NCI-H1105 treated with DMSO at 0.1 percent for 48 hours (cell line): ENCODE measurements at places on chromosomes 12 and 14.

DNA sequence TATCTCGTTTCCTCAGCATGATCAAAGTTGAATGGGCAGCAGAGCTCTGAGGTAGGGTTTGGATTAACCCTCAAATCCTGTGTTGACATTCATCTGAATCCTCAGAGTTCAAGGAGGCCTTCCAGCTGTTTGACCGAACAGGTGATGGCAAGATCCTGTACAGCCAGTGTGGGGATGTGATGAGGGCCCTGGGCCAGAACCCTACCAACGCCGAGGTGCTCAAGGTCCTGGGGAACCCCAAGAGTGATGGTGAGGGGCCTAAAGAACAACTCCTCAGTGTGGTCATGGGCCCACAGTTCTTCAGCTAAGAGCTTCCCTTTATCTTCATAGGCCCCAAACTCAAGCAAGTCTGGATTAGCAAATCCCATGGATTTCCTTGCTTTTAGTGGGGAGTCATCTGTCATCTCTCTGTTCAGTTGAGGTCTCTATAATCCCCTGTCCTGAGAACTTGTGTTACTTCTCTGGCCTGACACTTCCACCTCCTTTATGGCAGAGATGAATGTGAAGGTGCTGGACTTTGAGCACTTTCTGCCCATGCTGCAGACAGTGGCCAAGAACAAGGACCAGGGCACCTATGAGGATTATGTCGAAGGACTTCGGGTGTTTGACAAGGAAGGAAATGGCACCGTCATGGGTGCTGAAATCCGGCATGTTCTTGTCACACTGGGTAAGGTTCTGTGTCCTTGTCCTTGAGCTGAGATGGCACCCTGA is 1.5 kb downstream of the MYL6 start:
- DNase-seq, result no peak

GRCh38 chr12:52637299-52637698 is 14.7 kb downstream of the KRT2 start:
- no peak for DNase-seq

- no peak for DNase-seq
These were observed 255.9 kb downstream of the RAD51B start for GRCh38 chr14:68075382-68076029.

DNA sequence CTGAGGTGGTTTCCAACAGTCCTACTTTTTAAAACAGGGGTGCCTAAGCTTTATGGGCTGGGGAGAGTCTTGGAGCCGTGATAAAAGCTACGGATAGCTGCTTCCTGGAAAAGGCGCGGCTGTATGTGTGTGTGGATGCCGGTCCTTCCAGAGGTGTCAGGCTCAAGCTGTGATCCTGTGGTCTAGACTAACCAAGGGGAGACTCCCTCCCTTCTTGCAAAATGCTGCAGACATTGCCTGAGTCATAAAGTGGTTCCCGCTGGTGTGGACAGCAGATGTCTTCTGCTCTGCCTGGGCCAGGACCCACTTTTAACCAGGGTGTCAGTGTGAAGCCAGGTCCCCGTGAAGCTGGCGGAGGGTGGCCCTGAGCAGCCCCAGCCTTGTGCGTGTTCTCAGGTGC is 37.8 kb downstream of the CCDC92 start:
- DNase-seq, result no peak

GRCh38 chr12:52662093-52662917 is 10.3 kb upstream of the KRT2 start:
- no peak for DNase-seq

DNA sequence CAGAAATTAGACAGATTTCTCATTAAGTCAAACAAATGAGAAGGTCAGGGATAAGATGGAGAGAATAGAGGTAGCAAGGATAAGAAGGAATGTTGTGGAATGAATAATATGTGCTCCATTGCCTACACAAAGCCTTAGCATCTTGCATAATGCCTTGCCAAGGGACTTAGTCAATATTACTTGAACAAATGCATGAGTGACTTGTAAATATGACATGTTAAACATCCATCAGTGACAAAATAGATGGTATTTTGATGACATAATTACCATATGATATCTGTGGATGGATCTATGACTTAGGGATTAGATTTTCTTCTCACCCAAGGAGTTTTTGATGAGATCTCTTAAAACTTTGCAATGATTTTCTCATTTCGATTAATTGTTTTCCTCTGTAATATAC is 194.1 kb upstream of the RASSF8 start:
- no peak for DNase-seq

DNA sequence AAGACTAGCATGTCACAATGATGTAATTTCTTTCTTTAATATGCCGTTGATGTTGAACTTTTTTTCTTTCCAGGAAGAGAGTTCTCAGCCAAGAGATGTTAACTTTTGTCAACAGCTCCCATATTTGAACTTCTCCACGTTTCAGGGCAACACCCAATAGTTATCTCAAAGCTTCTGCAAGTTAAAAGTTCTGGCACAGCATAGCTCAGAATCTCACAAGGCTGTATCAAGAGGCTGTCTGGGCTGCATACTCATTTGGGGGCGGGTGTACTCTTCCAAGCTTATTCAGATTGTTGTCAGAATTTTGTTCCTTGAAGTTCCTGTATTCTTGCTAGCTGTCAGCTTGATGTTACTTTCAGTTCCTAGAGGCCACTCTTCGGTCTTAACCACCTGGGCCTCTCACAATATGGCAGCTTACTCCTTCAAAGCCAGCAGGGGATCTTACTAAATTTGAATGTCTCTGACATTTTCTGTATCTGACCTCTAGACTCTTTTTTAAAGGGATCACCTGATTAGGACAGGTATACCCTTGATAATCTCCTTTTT is 38.9 kb downstream of the KCNC2 start:
- no peak for DNase-seq

DNA sequence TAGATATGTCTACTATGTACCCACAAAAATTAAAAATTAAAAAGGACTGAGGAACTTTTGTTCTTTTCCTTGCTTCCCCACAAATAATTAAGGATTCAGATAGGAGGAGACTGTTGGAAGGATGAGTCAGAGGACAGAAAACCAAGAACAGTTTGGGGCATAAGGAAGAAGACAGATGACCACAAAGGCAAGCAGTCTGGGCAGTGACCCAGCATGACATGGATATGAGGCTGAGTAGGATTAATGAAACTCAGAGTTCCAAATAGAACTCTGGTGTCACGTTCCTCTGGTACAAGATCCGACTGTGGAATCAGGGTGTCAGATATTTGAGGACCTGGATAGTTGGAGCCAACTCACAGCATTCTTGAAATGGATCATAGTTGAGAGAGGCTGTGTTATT is 89.3 kb upstream of the SLC38A4 start:
- DNase-seq, result no peak

GRCh38 chr12:79690142-79690637 is 574 bp downstream of the PAWR start:
- peak; percentile 66 for DNase-seq

DNA sequence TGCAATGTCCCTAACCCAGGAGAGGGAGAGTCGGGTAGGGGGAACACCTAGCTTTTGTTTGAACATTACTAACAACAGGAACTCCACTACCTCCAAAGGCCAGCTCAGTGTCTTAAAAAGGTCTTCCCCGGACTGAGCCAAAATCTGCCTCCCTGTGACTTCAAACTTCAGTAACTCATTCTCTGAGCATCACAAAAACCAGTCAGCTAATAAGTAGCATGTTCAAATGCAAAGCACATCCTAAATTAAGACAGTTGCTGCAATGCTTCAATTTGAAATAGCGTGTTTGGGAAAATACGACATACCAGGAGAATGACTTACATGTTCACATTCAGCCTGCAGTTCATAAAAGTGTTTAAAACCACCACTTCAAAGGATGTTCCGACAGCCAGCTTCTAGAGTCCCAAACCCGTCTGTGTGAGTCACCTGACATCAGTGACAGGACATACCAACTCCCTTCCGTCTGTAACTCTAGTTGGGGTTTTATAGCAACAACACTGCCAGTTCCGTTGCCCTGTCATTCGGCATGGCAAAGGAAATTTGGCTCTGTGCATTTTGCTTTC is 13.0 kb downstream of the ZFP36L1 start:
- DNase-seq, result no peak

DNA sequence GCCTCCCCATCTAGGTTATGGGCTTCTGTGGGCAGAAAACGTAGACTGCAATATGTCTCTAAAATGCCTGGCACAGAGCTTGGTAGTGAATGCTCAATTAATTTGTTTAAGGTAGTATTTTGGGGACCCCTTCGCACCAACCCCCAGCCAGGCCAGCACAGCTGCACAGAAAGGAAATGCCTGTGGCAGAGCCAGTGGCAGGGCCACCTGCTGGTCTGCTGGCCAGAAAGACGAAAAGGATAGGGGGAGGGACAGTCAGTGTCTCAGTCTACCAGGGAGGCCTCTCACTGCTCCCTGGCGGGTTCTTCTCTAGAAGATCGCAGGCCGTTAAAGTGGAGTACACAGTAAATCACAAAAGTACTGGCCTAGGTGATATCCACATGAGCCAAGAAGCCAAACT is 3.5 kb downstream of the RAB15 start:
- no peak for DNase-seq

DNA sequence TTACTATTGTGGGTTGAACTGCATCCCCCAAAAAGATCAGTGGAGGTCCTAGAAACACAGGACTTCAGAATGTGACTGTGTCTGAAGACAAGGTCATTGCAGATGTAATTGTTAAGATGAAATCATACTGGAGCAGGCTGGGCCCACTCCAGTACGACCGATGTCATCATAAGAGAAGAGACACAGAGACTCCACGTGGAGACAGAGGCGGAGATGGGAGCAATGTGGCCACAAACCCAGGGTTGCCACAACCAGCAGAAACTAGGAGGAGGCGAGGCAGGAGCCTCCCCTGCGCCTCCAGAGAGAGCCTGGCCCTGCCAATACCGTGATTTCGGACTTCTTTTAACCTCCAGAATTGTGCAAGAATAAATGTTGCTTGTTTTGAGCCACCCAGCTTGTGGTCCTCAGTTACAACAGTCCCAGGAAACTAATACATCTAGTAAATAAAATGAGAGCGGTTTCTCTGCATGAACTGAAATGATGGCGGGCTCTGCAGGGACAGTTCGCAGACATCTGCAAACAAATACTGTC is 25.7 kb upstream of the FZD10 start:
- DNase-seq, result no peak

DNA sequence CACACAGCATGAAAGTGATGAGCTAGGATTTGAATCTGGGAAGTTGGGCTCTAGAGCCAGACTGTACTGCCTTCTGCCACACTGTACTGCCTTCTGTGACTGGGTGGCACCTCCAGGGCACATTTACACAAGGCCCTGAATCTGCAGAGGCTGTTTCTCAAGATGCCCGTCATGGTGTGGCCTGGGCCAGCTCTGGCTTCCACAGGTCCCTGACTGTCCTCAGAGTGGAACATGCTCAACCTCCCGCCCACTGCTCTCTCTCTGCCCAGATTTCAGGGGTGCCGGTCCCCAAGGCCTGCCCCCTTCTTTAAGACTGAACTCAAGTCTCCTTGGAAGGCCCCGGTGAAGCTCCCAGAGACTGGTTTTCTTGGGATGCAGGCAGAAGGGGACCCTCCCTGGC is 50.2 kb downstream of the C14orf132 start:
- DNase-seq, result no peak

- DNase-seq, result no peak
These were observed 27.1 kb downstream of the FAM222A start for GRCh38 chr12:109740694-109741245.

DNA sequence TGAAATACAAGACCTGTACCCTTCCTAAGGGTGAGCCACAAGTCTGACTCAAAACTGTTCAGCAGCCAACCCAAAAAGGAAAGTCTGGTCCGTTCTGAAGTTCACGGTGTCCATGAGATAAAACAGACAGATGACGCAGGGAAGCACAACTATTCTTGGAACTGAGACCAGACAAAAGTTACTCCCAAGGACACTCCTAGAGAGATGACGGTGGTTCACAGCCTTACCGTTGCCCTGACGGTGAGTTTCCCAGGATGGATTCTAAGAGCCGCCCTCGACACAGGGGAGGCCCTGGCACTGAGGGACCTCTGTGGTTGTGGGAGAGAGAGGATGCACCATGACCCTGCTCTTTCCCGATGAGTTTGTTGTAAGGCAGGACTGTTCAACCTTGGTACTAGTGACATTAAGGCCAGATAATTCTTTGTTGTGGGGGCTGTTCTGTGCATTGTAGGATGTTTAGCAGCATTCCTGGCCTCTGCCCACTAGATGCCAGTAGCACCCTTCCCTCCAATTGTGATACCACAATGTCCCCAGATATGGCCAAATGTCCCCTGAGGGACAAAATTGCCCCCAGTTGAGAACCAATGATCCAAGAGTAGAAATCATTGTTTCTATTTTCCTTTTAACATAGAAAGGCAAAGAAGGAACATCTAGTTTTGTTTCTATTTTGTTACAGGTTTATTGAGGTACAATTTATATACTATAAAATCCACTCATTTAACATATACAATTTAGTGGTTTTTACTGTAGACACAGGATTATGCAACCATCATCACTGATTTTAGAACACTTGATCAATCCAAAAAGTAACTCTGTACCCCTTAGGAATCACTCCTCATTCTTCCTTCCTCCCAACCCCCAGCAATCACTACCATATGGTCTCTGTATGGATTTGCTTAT is 23.0 kb downstream of the OR10P1 start:
- DNase-seq, result no peak

GRCh38 chr12:116091579-116091978 is 185.9 kb downstream of the MED13L start:
- DNase-seq, result peak; percentile 11

DNA sequence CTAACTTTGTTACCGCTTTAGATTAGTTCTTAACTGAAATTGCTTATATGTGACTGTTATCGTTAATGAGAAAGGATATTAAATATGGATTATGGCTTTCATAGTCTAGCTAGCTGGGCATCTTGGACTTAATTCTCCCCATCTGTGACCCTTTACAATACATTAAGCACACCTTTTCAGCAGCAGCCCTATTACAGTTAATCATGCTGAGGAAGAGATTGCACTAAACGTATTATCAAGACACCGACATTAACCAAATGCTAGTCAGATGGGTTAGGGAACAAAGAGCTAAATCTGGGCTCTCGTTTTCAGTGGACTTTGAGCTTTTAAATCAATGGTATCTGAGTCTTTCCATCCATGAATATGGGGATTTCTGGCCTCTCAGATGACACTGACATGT is 447.5 kb upstream of the DCN start:
- no peak for DNase-seq

DNA sequence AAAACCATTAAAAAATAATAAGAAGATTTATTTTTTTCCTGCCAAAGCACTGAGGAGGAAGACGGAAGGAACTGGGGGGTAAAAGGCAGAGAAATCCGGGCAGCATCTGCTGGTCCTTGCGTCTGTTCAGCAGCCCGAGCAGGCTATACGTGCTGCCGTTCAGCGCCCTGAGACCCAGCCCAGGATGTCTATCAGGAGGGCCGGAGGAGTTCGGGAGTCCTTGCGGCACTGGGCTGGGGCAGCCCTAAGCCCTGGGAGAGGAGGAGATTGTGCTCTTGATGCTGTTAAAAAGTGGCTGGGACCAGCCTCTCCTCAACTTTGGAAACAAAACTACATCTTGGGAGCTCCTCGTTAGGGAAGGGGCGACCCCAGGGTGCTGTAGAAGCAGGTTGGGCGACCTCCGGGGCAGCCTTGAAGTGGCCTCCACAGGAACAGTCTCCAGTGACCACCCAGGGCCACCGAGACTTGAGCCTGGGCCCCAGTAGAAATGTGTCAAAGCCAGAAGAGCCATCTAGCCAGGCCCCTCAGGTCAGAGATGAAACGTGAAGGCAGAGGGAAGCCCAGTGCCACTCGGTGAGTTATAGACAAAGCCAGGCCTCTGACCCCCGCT is 14.3 kb downstream of the PGF start:
- DNase-seq, result no peak

GRCh38 chr14:95833429-95833828 is 43.2 kb upstream of the TUNAR start:
- DNase-seq, result no peak
